T47D (cell line): ENCODE measurements at places on chromosomes 3 and 15.
A peak's percentile ranks its signal among the peaks of the same experiment; 100 is the strongest.

GRCh38 chr3:135456108-135456790, 509.3 kb upstream of the PPP2R3A start:
- DNase-seq: no peak

DNA sequence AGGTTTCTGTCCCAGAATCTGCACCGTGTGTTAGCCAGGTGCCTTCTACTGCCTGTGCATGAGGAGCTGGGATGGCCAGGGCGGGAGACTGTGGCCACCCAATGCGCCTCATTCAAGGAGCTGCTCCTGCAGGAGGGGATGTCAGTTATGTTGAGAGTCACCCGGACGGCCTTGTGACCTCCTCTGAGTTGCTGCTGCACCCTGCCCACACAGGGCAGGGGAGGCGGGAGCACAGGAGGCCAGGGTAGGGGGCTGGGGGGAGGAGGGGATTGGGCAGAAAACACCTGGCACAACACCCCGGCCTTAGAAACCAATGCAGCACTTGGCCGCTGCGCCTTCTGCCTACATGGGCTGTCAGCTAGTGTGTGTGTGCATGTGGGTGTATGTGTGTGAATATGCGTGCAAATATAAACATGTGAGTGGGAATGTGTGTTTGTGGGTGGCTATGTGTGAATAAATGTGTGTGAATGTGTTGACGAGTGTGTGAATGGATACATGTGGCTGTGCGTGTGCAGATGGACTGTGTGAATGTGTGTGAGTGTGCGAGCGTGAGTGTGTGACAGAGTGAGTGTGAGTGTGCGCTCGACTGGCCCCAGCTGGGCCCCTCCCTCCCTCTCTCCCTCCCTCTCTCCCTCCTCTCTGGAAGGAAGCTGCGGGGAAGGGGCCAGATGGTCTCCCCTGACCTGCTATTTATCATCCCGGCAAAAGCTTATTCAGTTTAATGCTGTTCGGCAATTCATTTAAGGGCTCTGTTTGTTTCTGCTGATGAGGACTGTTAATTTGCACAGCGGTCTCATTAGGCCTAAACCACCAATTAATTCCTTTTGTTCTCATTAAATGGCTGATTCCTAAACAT, 106.9 kb downstream of the TLE3 start:
- no peak for DNase-seq

DNA sequence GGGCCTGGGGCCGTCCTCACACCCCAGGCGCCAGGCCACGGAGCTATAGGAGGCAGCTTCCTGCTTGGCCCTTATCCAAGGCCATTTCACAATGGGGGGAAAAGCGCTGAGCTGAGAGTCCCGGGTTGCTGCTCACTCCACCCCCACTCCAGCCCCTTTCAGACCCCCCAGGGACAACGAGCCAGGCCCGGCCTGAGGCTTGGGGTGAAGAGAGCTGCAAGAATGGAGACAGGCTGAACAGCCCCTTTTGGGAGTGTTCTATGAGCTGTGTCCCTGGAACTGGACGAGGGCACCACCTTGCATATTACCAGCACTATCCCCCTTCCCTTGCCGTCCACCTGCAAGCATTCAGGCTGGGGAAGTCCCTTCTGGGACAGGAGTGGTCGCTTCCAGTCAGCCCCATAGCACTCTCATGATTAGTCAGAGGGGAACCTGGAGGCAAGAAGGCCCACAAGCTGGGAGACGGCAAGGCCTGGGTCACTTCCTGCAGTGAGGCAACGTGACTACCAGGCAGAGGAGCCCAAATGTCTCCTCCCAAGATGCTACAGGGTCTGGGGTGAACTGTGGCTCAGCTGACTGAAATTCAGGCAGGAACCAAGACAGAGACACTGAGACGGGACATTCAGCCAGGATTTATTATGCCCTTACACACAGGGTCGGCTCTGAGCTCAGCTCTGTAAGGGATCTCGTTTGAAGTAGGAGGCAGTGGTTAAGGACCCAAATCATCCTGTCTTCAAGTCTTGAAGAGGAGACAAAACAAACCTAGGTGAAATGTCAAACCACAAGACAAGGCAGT, 8.6 kb upstream of the SRP14 start:
- no peak for DNase-seq

DNA sequence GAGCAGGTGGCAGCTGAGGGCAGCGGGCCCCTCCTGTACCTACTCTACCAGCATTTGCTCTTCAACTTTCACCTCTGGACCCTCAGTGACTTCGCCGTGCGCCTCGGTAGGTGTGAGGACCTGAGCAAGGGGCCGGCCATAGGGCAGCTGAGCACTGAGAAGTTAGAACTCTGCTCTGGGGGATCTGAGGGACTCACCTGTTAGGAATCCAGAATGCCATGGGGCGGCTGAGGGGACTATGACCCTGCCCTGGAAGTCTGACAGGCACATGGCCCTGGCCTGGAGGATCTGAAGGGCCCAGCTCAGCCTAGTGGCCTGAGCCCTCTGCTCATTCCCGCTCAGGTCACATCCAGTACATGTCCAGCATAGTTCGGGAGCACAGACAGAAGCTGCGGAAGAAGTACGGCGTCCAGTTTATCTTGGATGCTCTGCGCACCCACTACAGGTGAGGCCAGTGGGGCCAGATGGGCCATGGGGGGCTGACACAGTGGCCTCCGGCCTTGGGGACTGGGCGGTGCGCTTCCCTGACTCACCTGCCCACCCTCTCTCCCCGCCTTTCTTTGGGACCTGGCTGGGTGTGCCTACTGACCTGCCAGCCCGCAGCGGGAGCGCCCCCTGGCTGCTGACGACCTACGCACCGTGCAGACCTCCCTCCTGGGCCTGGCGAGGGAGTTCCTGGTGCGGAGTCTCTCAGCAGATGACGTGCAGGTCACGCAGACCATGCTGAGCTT, 18.8 kb downstream of the NBEAL2 start:
- peak; percentile 53 for DNase-seq

DNA sequence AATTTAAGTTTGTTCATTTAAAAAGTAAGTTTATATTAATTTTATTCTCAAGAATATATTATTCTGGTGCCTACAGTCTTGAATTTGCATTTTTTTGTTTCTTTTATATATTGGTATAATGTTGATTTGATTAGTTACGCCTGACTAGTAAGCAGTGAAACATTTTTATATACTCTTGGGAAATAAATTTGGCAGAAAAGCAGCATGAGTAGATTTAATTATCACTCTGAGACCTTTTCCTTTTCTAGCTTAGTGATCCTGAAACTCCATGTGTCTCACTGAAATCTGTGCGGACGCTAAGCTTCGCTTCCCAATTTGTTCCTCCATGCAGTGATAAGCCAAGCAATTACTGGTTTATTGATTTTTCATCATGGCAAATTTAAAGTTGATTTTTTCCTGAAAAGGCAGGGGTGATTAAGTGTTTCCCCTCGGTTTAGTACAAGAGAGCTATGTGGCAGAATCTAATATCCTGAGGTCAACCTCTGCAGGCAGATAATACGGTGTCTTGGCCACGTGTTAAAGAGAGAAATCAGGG, 87.2 kb upstream of the MLF1 start:
- DNase-seq: no peak

- DNase-seq: peak; percentile 47
These were observed 28.0 kb upstream of the DCLK3 start for GRCh38 chr3:36792342-36792741.

DNA sequence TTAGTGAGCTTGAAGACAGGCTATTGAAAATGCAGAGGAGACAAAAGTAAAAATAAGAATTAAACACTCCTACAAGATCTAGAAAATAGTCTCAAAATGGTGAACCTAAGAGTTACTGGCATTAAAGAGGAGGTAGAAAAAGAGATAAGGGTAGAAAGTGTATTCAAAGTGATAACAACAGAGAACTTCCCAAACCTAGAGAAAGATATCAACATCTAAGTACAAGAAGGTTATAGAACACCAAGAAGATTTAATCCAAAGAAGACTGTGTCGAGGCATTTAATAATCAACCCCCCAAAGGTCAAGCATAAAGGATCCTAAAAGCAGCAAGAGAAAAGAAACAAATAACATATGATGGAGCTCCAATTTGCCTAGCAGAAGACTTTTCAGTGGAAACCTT, 23.3 kb downstream of the PDCD10 start:
- no peak for DNase-seq

DNA sequence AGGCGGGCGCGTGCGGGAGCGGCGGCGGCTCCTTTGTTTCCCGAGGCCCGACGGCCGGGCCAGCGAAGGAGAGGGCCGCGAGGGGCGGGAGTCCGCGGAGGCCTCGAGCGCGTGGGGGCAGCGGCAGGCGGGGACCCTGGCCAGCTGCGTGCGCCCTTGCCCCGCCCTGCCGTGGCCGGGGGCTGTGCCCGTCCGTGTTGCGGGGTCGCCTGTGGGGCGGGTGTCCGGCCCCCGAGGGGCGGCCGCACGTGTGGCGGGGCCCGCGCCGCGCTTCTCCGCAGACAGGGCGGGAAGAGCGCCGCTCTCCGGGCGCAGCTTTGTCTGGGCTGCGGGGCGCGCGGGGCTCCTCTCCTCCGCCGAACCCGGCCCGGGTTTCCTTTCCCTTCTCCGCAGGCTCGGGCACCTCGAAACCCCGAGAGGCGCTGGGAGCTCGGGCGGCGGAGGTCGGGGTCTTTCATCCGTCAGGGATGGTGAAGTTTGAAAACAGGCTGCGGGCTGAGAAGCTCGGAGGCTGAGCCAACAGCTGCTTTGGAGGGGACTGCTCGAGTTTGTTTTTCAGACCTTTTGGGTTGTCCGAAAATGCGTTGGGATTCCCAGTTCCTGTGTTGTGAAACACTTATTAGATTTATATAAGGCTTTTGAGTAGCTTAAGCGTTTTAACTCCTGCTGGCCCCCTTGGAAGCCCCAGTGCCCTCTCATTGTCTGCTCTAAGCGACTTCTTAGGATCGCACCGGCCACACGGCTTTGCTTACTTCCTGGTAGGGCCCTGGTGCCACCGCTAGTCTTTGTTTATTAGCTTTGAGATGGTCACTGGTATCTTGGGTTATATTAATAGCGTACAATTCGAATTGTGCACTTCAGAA, 817 bp downstream of the USP3 start:
- DNase-seq: no peak

DNA sequence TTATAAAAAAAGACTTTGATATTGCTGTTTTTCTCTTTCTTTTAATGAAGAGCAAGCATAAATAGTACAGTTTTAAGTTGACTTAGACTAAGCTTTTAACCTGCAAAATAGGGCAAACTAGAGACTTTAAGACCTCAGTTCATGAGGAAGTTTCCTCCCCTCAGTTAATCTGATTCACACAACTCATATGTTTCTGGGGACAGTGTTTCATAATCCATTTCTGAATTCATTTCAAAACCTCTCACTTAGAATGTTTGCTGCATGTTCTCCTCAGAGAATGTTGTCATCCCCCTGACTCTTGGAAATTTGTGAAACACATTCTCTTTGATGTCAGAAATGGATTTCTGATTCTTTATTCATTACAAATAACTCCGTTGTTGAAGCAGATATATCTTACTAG, 79.3 kb upstream of the SKOR1 start:
- DNase-seq: no peak

- DNase-seq: peak; percentile 73
These were observed 1.2 kb downstream of the HRH1 start for GRCh38 chr3:11155341-11156025.

GRCh38 chr3:24639481-24640329, 145.1 kb upstream of the THRB start:
- no peak for DNase-seq

DNA sequence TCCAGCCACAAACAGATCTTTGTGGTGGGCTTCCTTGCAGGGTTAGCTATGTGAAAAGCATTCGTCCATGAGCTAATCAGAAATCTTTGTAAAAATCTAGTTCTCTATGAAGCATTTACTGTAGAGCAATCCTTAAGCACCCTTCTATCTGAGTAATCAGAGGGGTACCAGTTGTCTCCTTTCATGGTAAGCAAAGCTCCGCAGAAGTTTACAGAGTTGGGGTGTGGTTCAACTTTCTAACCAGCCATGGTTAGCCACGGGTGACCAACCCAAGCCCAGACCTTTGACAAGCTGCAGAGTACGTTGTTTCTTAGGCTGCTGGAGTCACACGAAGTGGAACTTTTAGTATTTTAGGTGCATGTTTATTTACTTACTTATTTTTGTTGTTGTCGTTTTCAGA, 77.4 kb downstream of the FLNB start:
- DNase-seq: no peak

- no peak for DNase-seq
These were observed 438.4 kb upstream of the THBS1 start for GRCh38 chr15:39142500-39142899.

DNA sequence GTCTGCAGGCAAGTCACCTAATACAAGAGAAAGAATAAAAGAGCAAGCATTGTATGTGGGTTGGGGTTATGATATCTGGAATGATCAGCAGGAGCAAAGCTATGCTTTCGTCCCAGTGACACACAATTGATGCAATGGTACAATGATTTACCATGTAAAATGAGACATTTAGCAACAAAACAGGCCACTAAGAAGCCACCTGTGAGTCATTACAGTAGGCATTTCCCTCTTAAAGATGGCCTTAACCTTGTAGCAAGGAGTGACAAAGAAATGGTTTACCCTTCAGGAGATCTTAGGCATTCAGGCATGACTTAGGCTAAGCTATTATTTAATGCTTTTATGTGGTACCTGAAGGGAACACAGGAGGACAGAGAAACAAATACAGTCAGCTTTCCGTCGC, 373.3 kb upstream of the RBMS3 start:
- no peak for DNase-seq
